ENCODE measurements at places on chromosomes 5 and 9. TPM values are rescaled to one million over a fixed set of nuclear protein-coding genes. Genes with fewer than 3 reads are reported as not detected.

- no peak overlapping the region for H3K27ac ChIP-seq
- H3K27me3 ChIP-seq: no peaks in the 10 kb centered on the region
- no peak for DNase-seq
- no peak overlapping the region for H3K4me3 ChIP-seq
- no peaks in the 10 kb centered on the region for H3K36me3 ChIP-seq
Observed at GRCh38 chr5:118554981-118555380, 433.4 kb downstream of the DTWD2 start.

GRCh38 chr5:76425146-76425545 lies 22.1 kb downstream of the IQGAP2 start:
- peaks cover 23% of the 10 kb centered on the region for H3K4me1 ChIP-seq
- DNase-seq: no peak
- no peaks in the 10 kb centered on the region for H3K27me3 ChIP-seq
- peaks cover 30% of the 10 kb centered on the region for H3K36me3 ChIP-seq
- no peak overlapping the region for H3K4me3 ChIP-seq

DNA sequence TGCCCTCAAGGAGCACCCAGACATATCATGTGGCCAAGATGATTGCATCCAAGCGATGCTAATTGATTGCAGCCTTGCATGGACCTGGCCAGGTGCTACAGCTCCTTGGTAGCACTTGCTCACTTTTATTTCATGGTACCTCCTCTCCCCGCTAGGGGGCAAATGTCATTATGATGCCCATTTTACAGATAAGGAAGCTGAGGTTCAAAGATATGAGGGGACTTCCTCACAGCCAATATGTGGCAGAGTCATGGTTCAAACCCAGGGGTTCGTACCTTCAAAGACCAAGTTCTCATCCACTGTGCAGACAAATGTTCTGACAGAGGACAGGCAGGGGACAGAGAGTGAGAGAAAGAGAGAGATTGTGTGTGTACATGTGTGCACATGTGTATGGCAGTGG lies 21.9 kb upstream of the KCNMB1 start:
- DNase-seq: no peak
- H3K4me3 ChIP-seq: no peak overlapping the region
- no peak overlapping the region for H3K27ac ChIP-seq
- peaks cover 4% of the 10 kb centered on the region for H3K27me3 ChIP-seq
- H3K36me3 ChIP-seq: no peaks in the 10 kb centered on the region

- DNase-seq: no peak
- H3K36me3 ChIP-seq: no peaks in the 10 kb centered on the region
- peaks cover 3% of the 10 kb centered on the region for H3K27me3 ChIP-seq
- H3K4me1 ChIP-seq: peaks cover 5% of the 10 kb centered on the region
- H3K4me3 ChIP-seq: no peak overlapping the region
Observed at GRCh38 chr5:159826351-159827214, 89.7 kb upstream of the ADRA1B start.

DMXL1 gene
- total RNA-seq: 28.4 TPM

SLC45A2 gene
- 0.19 TPM for total RNA-seq
